ENCODE measurements at places on chromosomes 12 and 14. TPM values are rescaled to one million over a fixed set of nuclear protein-coding genes. Genes with fewer than 3 reads are reported as not detected.

DNA sequence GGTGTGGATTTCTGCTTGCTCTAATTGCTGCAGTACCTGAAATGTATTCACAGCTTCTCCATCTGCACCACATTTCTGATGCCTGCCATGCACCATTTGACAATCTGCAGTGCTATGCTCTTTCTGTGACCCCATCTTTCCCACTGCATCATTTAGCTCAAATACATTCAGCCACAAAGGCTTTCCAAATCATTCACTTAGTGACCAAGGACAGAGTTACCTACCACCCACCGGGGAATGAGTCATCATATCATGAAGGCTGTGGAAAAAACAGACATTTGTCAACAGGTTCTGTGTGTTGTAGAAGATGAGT, 465.5 kb upstream of the ATP2B1 start:
- DNase-seq: no peak

The ZNF140 gene
- total RNA-seq: 15.7 TPM

The JAG2 gene
- 6.0 TPM for total RNA-seq

The HAL gene
- 2.1 TPM for total RNA-seq

The SSTR1 gene
- not detected for total RNA-seq

The SLC6A12 gene
- total RNA-seq: not detected

Data from OCI-LY7 (cell line).